Umbilical cord (tissue), 2 donors: ENCODE measurements at places on chromosomes 16 and 17. TPM values are rescaled to one million over a fixed set of nuclear protein-coding genes. Genes with fewer than 3 reads are reported as not detected.

Gene C17orf67
- total RNA-seq = 0.48 TPM

Gene TM4SF5
- total RNA-seq = not detected

Gene IGSF6
- 13.2 TPM for total RNA-seq

Gene TNFRSF17
- total RNA-seq = not detected

Gene PRAC1
- total RNA-seq = not detected

Gene CALB2
- 1.7 TPM for total RNA-seq

Gene PITPNM3
- 4.8 TPM for total RNA-seq

Gene SLC38A8
- not detected for total RNA-seq

Gene CCDC200
- not detected for total RNA-seq

GRCh38 chr16:21722771-21723455, 59.1 kb downstream of the OTOA start:
- DNase-seq = no peak

- DNase-seq = no peak
Observed at GRCh38 chr16:26050472-26050871, 358.7 kb downstream of the HS3ST4 start.

- DNase-seq = no peak
Observed at GRCh38 chr17:48429638-48430586, at the start of gene SKAP1. SKAP1 (minus strand) TSS chr17:48430214.

DNA sequence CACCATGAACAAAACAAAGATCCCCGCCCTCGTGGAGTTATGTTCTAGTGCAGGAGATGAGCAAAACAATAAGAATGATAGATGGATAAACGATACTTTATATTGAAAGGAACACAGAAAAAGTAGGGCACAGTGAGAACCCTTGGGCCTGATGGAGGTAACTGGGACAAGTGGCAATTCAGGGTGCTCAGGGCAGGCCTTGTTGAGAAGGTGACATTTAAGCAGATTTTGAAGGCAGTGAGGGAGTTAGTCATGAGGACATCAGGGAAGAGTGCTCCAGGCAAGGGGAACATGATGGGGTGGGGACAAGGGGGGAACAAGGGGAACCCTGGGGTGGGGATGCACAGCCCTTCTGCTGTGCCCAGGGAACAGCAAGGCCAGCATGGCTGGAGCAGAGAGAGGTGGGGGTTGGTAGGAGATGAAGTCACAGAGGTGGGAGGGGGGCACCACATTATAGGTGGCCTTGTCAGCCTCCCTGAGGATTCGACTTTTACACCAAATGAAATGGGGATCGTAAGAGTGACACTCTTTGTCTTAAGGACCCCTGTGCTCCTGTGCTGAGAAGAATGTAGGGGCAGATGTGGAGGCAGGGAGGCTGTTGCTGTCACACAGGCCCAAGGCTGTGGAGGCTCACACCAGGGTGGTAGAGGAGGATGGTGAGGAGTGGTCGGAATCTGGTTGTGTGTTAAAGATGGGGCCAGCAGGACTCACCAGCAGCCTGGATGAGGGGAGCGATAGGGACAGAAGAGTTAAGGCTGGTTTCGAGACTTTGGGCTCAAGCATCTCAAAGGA, 9.2 kb upstream of the PRM1 start:
- DNase-seq = no peak

DNA sequence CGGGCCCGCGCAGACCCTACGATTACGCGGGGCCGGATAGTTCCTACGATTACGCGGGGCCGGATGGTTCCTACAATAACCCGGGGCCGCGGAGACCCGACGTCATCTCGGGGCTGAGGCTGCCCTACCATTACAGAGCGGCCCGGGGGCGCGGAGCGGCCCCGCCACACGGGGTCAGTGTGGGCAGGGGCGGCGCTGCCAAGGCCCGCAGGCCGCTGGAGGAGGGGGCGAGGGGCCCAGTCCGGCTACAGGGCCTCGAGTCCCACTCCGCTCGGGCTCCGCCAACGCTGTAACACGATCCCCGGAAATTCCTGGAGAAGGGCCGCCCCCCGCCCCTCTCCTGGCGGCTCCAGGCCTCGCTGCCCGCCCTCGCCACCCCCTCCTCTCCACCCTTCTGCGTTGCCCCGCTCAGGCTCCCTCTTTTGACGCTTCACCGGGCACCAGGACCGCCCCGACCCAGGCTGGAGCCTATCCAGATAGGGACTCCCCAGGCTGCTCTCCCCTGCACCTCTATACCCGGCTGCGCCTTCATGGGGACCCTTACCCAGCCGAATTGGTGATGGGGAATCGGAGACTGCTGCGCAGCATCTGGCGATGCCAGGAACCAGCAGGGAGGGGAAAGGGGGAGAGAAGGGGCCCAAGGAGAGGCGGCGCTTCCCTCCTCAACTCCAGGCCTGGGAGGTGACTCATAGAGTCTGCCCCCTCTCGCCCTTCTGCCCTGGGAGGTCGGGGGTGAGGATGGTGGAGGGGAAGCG, at the start of gene RAB34:
TSS of gene RAB34 (minus strand) at position 291 of the 755 bp plus-strand sequence. CDS start 602 bp downstream, outside the sequence.
- peak; percentile 96 for DNase-seq

DNA sequence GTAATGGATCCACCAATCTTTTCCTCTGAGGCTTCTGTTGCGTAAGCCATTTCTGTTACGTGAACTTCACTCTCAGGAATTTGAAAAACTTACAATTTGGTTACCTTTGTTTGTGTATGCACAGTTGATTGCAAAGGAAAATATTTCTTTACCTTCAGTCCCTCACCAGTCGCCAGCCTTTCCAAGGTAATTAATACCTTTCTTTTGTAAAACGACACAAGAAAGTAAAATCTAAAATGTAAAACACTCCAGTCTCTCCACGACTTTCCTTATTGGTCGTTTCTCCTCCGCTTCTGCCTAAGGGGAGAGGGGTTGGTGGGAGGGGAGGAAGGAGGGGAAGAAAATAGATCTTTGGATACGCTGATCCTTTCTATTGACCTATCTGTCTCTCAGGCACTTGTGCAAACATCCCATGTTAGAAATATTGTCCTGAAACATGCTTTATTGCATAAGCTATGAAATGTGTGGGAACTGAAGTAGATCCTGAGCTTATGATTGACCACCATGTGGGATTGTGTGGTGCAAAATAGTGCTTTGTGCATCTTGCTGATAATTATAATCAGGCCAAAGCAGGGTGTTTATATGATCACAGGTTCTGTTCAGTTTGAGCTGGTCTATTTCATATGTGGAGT, 32.4 kb upstream of the EFCAB13 start:
- DNase-seq = no peak

DNA sequence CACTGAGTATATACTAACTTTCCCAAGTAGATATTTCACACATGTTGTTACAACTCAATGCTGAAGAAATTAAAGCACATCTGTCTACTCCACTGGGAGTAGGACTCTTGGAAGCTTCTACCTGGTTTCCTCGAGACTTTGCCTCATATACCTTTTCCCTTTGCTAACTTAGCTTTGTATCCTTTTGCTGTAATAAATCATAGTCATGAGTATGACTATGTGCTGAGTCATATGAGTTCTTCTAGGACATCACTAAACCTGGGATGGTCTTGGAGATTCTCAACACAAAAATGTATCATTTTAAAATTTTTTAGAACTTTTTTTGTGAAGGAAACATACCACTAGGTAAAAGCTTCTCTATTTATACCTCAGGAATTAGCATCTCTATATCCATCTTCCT, 39.8 kb downstream of the ABCA5 start:
- no peak for DNase-seq

DNA sequence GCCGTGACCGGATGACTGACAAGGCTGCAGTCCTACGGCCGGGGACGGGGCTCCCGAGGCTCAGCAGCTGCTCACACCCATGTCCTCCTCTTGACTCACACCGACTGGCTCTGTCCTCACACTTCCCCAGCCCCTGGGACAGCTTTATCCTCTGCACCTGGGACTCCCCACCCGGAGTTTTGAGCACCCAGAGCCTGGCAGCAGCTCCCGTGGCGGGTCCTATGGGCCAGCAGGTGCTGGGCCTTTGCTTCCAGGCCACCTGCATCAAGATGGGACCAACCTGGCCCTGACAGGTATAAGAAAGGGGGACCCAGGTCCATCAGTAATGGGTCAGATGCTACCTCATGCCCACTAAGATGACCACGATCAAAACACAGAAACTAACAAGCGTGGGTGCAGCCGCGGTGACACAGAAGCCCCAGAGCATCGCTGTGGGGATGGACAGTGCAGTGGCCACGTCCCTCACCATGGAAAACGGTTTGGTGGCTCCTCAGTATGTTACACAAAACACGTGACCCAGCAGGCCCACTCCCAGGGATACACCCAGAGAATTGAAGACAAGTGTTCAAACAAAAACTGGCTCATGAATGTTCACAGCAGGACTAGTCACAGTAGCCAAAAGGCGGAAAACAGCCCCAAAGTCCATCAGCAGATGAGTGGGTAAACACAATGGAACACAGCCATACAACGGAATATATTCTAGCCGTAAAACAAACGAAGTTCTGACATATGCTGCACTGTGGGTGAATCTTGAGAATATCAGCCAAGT, 3.3 kb upstream of the NOTUM start:
- DNase-seq = no peak

DNA sequence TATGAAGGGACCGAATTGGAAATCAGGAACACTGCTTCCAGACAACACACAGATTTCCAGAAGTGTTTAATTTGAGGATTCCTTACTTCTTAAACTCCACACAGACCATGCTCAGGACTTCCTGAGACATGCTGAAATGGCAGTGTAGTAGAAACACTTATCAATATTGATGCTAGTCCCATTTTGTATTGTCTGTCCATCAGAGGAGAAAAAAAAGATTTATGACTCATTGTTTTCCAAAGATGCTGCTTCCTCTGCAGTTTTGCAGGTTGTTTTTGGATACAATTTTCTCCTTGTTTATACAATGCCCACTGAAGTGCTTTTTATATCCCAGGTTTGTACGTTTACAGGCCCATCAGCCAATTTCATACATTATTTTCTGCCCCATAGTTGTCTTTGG, 68.3 kb upstream of the TANC2 start:
- no peak for DNase-seq

GRCh38 chr17:29042679-29043538, at the start of gene PIPOX:
PIPOX (plus strand) TSS chr17:29043141; CDS start chr17:29043226, 85 bp downstream.
- peak; percentile 64 for DNase-seq

GRCh38 chr17:7023576-7024401, 939 bp downstream of the BCL6B start:
- DNase-seq = peak; percentile 80

DNA sequence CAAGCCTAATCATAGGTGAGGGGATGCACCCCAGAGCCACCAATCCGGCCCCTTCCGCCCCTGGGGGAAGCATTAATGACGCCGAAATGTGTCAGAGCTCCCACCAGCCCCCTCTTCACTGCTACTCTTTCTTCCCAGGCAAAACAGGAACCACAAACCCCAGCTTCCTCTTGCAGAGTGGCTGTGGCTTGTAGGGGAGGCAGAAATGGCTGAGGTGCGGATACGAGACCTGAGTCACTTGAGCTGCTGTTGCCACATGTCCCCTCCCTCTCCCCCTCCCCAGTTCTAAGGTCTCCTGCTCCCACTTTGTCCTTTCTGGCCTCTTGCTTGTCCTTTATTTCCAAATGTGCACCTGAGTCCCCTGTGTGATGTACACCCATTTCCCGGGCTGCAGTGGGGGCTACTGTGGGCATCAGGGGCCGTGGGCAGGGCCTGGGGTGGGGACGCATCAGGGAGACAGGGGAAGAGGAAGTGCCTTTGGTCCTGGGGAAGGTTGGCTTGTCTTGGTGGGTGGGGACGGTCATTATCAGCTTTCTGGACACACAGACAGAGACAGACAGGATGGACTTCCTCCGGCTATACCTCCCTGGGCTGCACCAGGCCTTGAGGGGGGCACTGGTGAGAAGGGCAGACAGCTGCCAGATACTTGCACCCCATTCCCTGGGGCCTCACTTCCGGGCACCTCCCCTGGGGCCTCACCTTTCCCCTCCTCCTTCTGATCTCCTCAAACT, at the start of gene APOBR:
TSS of gene APOBR (plus strand) at position 523 of the 731 bp plus-strand sequence. CDS start at position 562, 39 bp downstream.
- DNase-seq = peak; percentile 39

GRCh38 chr17:34874478-34874877, 86.8 kb downstream of the CCT6B start:
- DNase-seq = no peak

DNA sequence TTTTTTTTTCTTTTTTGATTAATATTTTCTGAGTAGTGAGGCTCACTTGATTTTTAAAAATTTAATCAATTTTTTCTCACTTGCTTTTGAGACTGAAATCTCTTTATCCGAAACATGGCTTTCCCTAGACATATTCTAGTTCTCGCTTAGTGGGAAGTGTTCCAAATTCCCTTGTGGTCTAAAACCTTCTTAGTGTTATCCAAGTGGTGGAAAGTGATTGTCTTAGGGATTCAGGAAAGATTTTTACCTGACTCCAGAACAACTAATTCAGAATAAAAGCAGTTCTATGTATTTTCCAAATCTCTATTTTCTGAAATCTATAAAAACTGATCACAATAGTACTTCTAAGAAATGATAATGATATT, 178.8 kb downstream of the MAP2K6 start:
- no peak for DNase-seq

DNA sequence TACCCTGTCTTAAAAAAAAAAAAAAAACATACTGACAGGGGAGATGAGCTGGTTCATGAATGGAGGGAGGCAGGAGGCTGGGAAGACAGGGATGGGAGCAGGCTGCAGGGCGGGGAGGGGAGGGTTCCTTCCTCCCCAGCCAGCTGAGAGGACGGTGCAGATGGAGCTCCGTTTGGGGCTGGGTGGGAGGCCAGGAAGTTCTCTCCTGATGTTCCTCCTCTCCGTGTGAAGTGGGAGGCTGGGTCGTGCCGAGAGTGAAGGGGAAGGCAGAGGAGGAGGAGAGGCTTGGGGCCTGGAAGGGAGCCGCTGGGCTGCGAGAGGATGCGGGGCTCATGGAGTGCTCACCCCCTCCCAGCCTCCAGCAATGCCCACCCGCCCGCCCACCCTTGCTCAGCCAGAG, 21.3 kb downstream of the SBK1 start:
- no peak for DNase-seq

GRCh38 chr16:86029131-86029741, 130.3 kb downstream of the IRF8 start:
- peak; percentile 77 for DNase-seq
